ENCODE measurements at places on chromosomes 6 and 20. TPM values are rescaled to one million over a fixed set of nuclear protein-coding genes. Genes with fewer than 3 reads are reported as not detected.

RCAN2 gene
- 0.28 TPM for total RNA-seq

OPN5 gene
- total RNA-seq, result not detected

- no peak for DNase-seq
Measured at GRCh38 chr6:168304752-168305015, 14.9 kb downstream of the DACT2 start.

ZBTB12 gene
- 9.9 TPM for total RNA-seq

RXRB gene
- total RNA-seq, result 37.3 TPM

DNA sequence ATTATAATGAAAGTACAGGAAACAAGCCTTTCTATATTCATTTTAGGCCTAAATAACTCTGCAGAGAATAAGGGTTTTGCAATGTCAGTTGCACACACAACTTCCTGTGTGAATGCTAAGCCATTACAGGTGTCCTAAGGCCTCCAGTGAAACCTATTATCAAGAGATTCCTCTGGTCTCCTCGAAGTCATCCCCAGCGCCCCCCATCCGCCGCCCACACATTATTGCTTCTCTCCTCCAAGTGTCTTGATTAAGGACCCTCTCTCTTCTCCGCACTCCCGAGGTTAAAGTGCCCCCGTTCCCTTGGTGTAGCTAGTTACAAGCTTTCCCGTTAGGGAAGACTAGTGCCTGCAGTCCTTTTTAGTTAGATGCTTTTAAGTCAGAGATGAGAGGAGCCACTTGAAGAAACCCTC lies 1.3 kb downstream of the HIVEP2 start:
- no peak for DNase-seq

- no peak for DNase-seq
Measured at GRCh38 chr6:38640216-38640909, 634 bp upstream of the BTBD9 start.
